Central memory CD8-positive, alpha-beta T cell (primary cell): ENCODE measurements at places on chromosomes 1 and 21.

DNA sequence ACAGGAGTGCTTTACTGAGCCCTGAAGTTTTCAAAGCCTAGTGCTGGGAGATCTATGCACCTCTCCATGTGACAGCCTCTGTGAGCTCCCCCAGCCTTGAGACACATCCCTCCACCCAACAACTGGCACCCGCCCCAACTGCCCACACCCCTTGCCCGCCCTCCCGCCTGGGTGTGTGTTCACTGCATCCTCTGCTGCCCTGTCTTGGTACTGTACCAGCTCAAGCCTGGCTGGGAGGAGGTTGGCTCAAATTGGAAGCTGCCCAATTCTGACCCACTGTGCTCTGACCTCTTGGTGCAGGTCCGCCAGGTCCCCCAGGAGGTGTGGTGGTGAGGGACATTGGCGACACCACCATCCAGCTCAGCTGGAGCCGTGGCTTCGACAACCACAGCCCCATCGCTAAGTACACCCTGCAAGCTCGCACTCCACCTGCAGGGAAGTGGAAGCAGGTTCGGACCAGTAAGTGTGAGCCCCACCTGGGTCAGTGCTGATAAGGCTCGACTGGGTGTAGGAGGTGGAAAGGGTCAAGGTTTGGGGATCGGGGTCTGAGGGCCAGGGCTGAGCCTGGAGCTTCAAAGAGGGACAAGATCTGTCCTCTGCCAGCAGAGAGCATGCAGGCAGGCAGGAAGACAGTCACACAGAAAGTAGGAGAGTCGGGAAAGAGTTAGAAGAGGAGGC is 18.0 kb downstream of the TMEM81 start:
- DNase-seq, result no peak

DNA sequence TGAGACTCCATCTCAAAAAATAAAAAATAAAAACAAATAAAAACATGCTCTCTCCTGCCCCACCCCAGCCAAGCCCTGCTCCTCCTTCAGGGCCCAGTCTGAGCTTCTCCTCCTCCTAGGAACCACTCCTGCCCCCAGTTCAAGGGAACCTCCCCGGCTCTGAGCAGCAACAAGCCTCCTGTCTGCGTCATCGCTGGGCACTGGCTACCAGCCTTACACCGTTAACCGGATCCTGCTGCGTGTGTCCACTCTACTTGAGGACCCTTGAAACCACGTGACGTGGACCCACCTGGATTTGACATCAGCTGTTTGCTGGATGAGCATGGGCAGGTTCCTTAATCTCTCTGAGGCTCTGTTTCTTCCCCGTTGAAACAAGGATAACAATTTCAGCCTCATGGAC is 1.6 kb upstream of the TAS1R2 start:
- DNase-seq, result no peak

DNA sequence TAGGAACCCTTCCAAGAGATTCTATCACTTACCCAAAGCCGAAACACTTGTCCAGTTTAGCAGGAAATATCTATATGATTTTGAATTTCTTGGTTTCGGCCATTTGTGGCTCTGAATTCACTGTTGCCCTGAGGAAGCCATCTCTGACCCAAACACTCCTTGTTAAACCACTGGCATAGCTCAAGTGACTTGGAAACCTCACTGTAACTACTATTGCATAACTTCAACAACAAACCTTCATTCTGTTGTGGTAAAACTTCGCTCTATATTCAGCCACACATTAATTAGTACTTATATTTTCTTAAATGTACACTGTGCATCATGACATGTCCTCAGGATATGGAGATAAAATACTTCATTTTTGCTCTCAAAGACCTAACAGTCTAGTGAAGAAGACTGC is 63.2 kb downstream of the ST6GALNAC3 start:
- no peak for DNase-seq

DNA sequence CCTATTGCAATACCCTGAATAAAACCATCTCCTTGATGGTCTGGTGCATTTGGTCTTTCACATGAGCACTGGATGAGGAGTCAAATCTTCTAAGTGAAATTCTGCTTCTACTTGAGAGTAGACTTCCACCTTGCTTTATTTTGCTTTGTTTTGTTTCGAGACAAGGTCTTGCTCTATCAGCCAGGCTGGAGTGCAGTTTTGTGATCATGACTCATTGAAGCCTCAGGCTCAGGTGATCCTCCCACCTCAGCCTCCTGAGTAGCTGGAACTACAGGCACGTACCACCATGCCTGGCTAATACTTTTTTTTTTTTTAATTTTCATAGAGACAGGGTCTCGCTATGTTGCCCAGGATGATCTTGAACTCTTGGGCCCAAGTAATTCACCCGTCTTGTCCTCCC is 65.8 kb upstream of the F3 start:
- DNase-seq, result no peak

DNA sequence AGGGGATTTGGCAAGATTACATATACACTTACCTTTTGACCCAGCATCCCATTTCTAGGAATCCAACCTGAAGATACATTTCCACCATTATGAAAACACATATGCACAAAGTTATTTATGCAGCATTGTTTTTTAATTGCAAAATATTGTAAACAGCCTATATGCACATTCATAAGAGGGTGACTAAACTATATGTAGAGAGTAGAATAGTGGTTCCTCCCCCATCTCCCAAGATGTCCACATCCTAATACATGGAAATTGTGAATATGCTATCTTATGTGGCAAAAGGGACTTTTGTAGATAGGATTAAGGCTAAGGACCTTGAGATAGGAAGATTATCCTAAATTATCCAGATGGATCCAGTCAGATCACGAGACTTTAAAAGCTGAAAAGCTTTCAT is 91.6 kb downstream of the CLEC20A start:
- DNase-seq, result no peak

- no peak for DNase-seq
Observed at GRCh38 chr21:45050345-45050796, 24.0 kb upstream of the ADARB1 start.
